ENCODE measurements at places on chromosomes 1 and 21.

- no peak for DNase-seq
Measured at GRCh38 chr1:1179346-1179982, 5.8 kb downstream of the TTLL10 start.

GRCh38 chr21:42186591-42186990 is 32.3 kb upstream of the ABCG1 start:
- DNase-seq: no peak

GRCh38 chr1:196910215-196910614 is 22.4 kb downstream of the CFHR4 start:
- DNase-seq: no peak

DNA sequence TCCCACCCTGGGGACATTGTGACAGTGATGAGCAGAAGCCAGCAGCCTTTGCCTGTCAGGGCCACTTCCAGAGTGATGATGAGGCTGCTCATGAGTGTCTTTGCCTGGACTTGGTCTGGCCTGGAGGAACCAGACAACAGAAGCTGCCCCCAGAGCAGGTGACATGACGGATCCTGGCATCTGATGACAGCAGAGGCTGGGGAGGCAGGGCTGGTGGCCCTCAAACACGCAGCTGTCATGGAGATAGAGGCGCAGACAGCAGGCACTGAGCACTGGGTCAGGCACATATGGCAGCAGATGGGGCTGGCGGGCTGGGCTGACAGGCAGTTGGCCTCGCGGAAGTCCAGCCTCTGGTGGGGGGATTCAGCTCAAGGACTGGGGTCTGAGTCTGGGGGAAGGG is 66.4 kb upstream of the STUM start:
- DNase-seq: no peak

DNA sequence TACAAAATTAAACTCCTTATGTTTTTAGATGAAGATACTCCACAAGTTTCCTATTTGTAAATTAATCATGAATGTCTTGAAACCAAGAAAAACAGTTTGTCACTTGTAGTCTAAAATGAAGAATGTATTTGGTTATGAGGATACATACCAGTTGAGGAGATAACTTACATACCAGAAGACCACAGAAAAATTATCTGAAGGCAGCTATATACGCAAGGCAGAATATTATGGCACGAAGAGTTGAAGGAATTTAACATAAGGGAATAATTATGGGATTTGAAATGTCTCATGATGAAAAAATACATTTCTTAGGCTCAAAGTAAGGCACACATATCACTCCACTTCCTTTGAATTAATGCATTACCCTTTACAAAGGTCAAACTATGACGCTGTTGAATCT is 73.3 kb downstream of the IFI44 start:
- no peak for DNase-seq

DNA sequence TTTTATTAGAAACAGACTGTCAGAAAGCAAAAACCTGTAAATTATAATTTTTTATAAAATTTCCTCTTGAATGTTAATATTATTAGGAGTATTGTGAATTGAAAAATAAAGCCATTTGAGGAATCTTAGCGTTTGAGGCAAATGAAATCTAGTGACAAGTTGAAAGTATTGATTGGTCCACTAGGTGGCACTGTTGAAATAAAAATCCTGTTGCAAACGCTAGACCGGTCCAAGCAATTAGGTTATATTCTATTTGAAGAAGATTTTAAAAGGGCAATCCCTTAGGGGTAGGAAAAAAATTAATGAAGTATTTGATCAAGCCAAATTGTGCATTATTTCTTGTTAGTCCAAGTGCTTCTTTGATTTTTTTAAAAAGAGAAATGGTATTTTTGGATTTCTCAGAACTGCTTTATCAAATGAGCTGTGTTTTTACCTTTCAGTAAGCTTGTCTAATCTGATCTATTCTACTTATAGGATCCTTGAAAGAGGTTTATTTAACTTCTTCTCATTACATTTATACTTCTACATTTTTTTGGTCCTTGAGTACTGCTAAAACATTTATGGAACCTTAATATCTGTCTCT is 57.7 kb downstream of the ATG4C start:
- peak; percentile 67 for DNase-seq

DNA sequence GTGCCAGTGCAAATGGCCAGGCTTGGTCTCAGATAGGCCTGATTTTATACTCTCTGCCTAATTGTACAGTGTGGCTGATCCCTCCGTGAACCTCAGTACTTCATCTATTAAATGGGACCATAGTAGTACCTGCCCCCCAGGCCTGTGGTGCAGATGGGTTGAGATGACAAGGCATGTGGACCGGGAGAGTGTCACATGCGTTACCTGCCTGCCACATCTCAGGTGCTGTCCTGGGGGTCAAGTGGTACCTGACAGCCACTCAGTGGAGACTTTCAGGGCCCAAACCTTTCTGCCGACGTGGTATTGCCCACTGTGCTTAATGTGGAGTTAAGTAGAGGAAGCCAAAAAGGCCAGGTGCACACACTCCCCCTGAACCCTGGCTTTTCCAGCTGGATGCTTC is 197.3 kb downstream of the FOXD2 start:
- no peak for DNase-seq

DNA sequence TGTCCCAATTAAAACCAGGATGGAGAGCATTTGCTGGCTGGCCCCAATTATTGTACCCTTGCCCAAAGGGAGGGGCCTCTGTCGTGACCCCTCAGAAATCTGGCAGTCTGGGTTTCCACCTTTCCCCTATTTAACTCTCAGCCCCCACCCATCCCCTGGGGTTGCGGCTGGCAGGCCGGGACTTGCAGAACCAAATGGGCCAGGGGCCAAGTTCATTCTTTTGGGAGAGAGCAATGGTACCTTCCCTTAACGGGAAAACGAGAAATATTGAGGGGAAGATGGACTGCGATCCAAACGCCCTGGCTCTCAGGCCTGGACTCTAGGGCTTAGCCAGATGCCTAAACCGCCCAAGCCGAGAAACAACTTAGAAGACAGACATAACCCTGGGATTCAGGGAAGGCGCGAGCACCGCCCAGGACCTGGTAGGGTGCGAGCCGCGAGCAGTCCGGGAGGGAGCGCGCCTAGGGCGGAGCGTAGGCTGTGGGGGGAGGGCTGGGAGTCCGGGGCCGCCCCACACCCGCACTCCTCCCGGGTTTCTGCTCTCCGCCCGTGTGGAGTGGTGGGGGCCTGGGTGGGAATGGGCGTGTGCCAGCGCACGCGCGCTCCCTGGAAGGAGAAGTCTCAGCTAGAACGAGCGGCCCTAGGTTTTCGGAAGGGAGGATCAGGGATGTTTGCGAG is at the start of gene SLC27A3:
Gene SLC27A3 (plus strand): TSS at position 628 of the 678 bp plus-strand sequence. CDS start 91 bp downstream, outside the sequence.
- no peak for DNase-seq

DNA sequence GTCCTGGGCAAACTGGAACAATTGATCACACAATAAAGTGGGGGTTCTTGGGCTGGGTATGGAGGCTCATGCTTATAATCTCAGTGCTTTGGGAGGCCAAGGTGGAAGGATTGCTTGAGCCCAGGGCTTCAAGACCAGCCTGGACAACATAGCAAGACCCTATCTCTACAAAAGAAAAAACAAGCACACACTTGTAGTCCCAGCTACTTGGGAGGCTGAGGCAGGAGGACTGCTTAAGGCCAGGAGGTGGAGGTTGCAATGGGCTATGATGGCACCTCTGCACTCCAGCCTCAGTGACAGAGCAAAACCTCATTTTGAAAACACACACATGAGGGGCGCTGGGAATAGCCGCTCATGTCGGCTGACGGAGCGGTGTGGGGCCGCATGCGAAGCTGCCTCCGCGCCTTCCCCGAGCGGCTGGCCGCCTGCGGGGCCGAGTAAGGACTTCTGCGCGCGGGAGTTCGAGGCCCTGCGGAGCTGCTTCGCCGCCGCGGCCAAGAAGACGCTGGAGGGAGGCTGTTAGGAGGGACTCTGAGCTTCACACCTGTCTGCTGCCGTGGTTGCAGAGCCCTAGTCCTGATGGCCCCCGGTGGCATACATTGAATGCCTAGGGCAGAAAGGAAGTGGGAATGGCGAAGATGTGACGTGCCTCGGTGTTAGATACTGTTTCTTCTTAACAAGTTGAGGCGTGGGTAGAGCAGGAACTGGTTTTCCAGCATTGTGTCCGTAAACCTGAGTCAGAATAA is 59.5 kb downstream of the ACBD3 start:
- DNase-seq: no peak

GRCh38 chr1:82388679-82389078 is 587.9 kb downstream of the ADGRL2 start:
- DNase-seq: no peak

DNA sequence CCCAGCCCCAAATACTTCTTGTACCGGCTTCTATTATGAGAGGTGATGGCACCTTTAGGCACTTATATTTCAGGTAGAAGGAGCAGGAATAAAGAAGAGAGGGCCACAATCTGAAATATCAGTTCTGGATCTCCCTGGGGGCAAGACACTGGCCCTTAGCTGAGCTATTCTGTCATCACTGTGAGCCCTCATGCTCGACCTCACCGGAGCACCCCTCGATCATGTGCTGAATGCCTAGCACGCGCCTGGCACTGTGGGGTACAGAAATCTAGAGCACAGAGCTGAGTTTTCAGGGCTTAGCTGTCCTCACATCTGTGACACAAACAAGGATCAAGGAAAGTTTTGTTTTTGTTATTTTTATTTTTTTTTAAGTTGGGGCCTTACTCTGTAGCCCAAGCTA is 7.6 kb upstream of the MX1 start:
- no peak for DNase-seq

- DNase-seq: no peak
Measured at GRCh38 chr1:156859523-156860112, 701 bp upstream of the INSRR start.

GRCh38 chr21:36126208-36126565 is 8.7 kb upstream of the CBR3 start:
- no peak for DNase-seq

GRCh38 chr1:234608911-234609690 is 877 bp downstream of the IRF2BP2 start:
- peak; percentile 67 for DNase-seq

DNA sequence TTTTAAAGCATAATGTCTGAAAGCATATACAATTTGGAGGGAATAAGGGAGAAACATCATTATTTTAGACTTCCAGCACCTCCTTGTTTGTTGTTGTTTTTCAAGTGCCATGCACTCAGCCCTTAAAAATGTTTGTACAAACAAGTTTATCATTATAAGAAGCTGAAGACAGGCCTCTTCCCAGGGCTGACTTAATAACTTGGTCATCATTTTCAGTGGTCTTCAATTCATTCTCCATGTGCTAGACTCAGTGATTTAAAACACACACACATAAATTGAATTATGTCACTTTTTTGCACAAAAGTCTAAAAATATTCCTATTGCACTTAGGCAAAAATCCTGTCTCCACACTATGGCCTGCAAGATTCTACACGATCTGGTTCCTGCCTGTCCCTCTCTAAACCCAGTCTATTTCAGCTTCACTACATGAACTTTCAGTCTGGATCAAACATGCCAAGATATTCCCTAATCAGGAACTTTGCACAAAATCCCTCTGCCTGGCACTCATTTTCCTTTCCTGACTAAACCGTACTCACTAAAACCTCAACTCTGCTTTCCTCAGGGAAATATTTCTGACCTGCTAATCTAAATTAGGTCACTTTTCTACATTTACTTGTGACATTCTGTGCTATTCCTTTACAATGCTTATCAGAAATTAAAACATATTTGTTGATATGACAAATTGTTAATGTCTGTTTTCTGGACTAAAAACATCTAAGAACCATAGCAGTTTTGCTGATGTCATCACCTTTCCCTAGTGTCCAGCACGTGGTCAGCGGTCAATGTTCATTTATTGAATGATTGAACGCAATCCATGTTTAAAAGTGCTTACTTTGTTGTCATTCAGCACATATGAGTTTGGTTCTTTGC is 14.8 kb upstream of the GBP5 start:
- no peak for DNase-seq

DNA sequence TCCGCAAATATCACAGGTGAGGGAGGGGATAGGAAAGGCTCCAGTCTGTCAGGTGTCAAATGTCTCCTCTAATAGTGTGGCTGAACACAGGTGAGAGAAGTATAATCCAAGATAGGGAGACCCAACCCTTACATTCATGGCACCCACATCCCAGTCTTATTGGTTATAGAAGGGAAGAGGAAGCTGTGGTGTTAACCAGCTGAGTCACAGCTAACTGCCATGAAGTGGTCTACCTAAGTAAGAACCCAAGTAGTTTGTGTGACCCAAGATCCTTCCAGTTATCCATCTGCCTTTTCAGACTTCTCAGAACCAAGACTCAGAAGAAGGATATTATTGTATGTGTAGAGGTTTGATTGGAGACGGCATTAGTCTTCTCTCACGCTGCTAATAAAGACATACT is 37.1 kb downstream of the DDAH1 start:
- DNase-seq: peak; percentile 60

DNA sequence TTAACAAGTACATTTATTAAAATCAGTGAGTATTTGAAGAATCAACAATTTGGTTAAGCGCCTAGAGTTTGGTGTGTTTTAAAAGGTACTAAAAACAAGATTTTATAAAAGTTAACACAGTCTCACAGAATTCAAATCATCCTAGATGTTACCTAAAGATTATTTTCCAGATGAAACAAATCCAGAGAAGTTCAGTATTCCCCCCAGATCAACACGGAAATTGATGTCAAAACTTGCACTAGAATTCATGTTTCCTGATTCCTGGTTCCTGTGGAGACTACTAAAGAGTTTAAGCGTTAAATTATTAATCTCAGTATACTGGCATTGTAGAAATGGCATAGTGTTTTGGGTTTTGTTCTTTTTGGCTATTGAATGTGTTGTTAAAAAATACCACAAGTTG is 1.4 kb downstream of the PTBP2 start:
- DNase-seq: no peak

DNA sequence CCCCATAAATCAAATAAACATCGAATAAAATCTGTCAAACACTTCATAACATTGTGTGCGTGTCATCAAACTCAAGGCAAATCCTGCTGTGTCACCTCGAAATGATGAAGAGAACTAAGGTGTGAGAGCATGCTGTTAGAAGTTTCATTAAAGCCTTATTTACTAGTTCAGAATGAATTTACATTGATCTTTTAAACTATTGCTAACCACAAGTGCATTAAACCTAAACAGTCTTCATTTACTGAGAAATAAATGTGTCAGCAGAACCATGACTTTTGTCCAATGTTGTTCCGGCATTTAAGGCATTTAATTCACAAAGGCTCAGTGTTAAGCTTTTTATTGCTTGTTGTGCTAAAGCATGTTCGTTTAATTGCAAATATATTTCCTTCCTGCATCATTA is 474.4 kb downstream of the SETD4 start:
- DNase-seq: peak; percentile 3

DNA sequence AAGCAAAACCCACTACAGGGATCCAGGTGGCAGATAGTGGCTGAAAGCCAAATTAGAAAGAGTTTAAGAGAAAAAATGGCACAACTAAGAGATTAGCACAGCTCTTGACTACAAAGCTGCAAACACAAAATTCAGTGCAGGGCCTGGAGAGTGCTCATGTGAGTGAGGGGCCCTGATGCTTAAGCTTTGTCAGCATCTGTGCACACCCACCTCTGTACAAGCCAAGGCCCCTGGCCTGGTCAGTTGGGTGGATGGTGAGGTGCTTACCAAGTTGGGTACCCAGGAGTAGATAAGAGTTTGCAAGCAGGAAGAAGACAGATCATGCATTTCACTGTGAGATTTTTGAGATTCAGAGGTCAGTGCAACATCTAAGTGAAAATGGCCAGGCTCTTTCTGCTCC is 62.7 kb upstream of the ATP1B1 start:
- peak; percentile 11 for DNase-seq
